ENCODE measurements at places on chromosomes 11 and 22. TPM values are rescaled to one million over a fixed set of nuclear protein-coding genes. Genes with fewer than 3 reads are reported as not detected.

GRCh38 chr22:47448231-47449223, 686.1 kb downstream of the TBC1D22A start:
- DNase-seq: no peak

GRCh38 chr11:66429983-66430602, 8.6 kb downstream of the MRPL11 start:
- DNase-seq: peak; percentile 73

GRCh38 chr11:96412761-96413381, 23.1 kb downstream of the JRKL start:
- DNase-seq: no peak

TRPC6 gene
- not detected for total RNA-seq

TMPRSS13 gene
- 1.1 TPM for total RNA-seq

NRXN2 gene
- total RNA-seq: 1.6 TPM

DNA sequence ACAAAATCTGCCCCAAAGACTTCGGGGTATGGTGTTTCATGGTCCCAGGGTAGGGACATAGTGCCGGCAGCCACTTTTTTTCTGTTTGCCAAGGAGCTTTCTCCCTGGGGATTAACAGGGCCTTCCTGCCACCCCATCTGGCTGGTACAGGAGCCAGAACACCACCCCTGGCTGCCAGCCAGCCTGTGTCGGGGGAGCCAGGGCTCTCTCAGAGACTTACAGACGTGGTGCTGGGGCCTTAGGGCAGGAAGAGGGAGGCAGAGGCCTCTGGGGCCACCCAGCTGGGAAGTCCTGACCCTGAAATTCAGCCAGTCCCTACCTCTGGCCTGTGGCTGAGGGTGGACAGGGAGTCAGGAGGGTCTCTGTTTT, 52.4 kb upstream of the CDON start:
- DNase-seq: no peak

DNA sequence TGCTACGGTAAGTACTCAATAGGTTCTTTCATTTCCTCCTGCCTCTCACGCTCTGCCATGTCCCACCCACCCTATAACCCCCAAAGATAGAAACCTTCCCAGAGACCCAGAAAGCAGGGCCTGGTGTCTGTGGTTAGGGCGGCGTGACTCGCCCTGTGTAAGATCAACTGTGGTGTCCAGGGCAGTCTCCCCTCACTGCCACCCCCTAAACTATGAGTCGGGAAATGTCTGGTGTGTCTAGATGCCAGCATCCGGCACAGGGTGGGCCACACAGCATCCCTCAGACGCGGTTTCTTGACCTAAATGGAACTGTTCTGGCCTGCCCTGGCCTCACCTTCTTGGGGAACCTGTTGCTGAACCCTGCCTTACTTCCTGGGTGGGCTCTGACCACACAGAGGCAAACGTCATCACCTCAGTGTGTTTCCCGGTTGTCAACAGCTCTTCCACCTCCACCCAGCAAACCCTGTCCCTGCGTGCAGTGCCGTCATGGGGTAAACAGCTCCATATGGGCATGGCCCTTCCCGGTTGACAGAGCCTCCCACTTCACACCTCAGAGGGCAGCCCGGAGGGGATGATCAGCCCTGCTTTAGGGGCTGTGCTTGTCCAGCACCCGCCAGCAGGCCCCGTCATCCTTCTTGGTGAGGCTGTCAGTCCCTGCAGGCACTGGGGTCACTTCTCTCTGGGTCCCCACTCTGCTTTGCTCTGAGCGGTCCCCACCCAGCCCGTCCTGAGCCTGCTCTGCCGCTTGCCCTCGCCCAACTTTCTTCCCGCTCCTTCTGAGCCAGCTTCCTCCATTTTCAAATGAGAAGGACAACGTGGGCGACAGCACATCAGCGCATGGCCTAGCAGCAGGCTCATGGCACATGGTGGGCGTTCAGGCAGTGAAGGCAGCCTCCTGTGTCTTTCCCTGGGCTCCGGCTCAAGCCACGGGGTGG, 6.0 kb downstream of the WNT11 start:
- DNase-seq: no peak

- no peak for DNase-seq
Observed at GRCh38 chr11:6320411-6321155, at the start of gene CAVIN3. CAVIN3 (minus strand) TSS chr11:6320501; CDS start chr11:6320476, 25 bp downstream.

- DNase-seq: no peak
Observed at GRCh38 chr11:113240389-113240788, 74.0 kb upstream of the TTC12 start.

- no peak for DNase-seq
Observed at GRCh38 chr11:119094816-119095065, 6.9 kb downstream of the DPAGT1 start.

GRCh38 chr11:16912692-16913111, 101.5 kb downstream of the PLEKHA7 start:
- DNase-seq: no peak

DNA sequence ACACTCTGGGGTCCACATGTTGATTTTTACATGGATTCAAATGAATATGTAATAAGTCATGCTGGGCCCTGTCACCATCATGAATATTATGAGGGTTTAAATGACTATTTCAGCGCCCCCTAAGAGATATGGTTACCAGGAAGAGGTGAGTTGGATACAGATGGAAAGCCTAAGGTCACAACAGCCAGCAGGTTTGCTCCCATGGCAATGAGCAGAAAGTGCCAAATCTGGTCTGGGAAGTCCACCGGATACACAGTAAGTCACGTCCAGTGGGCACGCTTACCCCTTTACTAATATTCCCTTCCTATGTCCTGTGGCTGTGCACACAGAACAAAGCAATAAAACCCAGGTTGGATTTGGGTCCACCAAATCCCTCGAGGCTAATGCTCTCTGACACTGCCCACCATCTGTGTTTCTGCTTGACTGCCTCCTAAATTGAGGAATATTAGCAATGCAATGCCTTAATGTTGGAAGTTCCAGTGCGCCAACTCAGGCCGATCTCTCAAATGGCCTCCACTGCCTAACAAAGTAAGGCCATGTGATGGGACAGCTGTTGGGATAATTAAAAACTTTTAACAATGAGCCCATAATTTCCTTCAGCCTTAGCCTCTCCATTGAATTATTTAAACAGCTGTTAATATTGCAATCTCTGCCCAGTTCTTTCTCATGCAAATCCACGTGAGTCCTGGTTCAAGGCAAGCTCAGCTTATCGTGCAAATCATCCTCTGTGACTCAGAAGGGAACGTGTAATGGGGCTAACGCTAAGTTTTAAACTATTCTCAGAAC, 97.6 kb downstream of the SLC1A2 start:
- DNase-seq: no peak

GRCh38 chr11:9604134-9604533, 30.7 kb downstream of the WEE1 start:
- no peak for DNase-seq
